Stimulated activated CD8-positive, alpha-beta memory T cell treated with anti-CD3 and anti-CD28 coated beads, Interleukin-12 subunit alpha, Interleukin-12 subunit beta, amount 100 ng/mL, for 4 hours (primary cell): ENCODE measurements at places on chromosomes 3 and 15.

DNA sequence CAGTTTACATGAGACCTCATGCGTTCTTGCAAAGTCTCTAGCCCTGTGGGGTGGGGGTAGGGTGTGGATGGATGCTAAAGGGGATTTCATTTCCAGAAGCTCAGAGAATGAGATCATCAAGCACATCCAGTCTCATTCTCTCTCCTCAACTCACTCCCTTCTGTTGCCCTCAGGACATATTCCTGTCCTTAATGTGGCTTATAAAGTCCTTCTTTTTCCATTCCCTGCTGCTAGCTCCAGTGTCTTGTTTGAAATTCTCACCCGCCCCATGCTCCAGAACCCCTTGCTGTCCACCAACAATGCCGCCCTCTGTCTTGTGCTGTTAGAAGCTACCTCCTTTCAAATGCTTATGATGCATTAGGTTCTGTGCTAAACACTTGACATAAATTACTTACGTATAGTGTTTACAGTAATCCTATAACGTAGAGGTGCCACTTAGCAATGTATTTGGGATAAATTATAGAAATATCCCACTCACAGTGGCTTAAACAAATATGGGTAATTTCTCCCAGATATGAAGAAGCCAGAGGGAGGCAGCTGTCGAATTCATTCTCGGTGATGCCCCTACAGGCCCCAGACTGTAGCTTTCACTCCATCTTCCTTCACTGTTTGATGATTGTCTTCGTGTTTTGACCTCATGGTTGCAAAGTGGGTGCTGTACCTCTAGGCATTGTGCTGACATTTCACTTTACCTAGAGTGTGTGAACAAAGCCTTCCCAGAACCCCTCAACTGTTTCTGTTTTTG, 273.1 kb upstream of the TBL1XR1 start:
- DNase-seq, result no peak

DNA sequence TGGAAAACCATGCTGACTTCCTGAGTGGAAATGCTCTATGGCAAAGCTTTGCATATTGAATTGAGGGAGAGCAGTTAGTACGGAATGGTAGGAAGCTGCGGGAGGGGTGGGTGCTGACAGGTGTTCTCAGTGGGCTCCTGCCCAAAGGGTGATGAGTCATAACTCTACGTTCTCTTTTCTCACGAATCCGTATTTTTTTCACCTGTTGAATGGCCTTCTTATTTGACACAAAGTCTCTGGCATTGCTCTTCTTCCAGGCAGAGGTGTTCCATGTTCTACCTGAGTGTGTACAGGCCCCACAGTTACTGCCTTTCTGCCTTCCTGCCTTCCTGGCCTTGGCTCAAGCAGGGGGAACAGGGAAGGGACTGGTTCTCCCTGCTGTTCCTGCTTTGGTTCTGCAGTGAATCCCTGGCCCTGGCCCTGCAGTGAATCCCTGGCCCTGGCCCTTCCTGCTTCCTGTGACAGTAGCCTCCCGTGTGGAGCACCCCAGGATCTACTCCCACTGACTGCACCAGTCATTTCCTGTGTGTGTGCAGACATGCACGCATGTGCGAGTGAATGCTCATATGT, 31.9 kb downstream of the TRAK1 start:
- no peak for DNase-seq

- no peak for DNase-seq
These were observed 21.9 kb upstream of the OTOL1 start for GRCh38 chr3:161474741-161475140.

GRCh38 chr3:43613976-43614375, 7.8 kb downstream of the ANO10 start:
- no peak for DNase-seq

DNA sequence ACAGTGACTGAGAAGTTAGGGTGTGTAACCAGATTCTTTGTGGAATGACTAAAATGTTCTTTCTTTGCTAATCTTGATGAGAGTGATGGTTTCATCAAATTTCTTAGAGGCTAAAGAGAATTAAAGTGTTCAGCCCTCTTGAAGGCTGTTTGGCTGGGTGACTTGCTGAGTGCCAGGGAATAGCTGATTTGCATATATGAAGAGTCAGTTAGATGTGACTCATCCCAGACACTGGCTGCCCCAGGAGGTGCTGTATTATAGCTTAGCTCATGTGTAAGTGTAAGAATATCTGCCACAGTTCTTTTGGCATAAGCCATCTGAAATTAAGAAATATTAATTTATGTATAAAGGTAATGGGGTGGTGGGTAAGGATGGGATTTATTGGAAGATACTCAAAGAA, 535.1 kb downstream of the NLGN1 start:
- no peak for DNase-seq

DNA sequence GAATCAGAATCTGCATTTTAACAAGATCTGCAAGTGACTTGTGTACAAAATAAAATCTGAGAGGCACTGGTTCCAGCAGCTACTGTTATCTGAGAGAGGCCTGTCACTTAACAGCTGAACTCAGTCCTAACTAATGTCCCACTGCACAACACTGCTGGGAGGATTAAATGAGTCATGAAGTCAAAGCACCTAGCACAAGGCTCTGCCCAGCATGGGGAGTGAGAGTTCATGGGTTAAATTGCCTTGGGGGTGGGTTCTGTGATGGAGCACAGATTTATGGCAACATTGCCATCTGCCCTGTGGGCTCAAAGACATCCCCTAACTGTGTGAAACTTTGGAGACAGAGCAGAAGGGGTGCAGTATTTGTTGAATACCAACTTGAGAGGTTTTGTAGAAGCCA, 250.9 kb downstream of the PLCL2 start:
- no peak for DNase-seq

DNA sequence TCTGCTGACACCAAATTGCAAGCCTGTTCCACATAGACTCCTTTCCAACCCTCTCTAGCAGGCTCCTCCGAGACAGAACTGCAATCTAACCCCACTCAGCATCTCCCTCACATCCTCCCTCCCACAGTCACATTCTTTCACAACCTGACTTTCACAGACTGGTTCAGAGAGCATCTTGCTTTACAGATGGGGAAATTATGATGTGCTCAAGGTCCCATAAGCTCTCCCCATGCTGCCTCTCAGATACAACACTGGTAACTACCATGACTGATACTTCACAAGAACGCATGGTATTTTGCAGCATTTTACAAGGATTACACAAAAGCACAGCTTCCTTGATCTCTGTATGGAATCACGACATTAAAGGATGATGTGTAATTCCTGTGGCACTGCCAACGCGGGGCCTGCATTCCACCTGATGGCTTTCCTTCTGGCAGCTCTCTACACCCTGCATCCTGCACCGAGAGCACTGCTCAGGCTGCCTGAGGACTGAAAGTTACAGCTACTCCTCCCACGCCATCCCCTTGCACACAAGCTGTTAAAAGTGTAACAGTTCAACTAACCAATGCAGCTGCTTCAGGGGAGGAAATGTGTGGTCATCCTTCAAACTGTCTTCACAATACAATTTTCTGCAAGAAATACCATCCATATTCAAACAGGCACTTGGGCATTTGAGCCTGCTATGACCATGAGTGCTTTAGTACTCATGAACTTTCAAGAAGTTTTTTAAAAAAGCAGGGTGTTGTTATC, 27.6 kb downstream of the TBC1D2B start:
- peak; percentile 46 for DNase-seq

DNA sequence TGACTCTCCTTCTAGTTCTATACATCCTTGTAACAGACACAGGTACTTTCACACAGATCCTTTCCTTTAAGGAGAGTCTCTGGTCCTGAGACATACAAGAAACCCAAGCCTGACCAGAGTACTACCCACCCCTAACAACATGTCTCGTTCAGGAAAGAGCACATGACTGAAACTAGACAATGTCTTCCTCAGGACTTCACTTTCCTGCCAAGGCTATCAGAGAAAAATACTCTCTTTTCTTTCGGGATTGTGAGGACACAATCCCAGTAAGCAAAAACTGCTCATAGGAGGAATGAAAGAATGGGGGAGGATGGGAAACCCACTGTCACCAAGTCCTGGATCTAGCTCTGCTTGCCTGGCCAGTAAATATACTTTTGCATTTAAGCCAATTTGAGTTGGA, 11.5 kb upstream of the ANKRD28 start:
- DNase-seq, result no peak
